ENCODE measurements at places on chromosomes 7 and 10. TPM values are rescaled to one million over a fixed set of nuclear protein-coding genes. Genes with fewer than 3 reads are reported as not detected.

Gene CRCP
- total RNA-seq, result 31.6 TPM

Gene ELFN1
- total RNA-seq, result 3.8 TPM

Gene AKR1C4
- total RNA-seq, result not detected

Gene HOXA5
- 39.4 TPM for total RNA-seq

Gene ACSL5
- total RNA-seq, result 58.8 TPM

Gene CPN1
- total RNA-seq, result not detected

Gene HMX2
- not detected for total RNA-seq

GRCh38 chr7:43636093-43636492 is 53.2 kb downstream of the STK17A start:
- DNase-seq, result no peak

GRCh38 chr10:25036381-25036780 is 20.0 kb downstream of the THNSL1 start:
- no peak for DNase-seq

- DNase-seq, result peak; percentile 88
Measured at GRCh38 chr10:35218339-35218955, 91.8 kb downstream of the CREM start.

DNA sequence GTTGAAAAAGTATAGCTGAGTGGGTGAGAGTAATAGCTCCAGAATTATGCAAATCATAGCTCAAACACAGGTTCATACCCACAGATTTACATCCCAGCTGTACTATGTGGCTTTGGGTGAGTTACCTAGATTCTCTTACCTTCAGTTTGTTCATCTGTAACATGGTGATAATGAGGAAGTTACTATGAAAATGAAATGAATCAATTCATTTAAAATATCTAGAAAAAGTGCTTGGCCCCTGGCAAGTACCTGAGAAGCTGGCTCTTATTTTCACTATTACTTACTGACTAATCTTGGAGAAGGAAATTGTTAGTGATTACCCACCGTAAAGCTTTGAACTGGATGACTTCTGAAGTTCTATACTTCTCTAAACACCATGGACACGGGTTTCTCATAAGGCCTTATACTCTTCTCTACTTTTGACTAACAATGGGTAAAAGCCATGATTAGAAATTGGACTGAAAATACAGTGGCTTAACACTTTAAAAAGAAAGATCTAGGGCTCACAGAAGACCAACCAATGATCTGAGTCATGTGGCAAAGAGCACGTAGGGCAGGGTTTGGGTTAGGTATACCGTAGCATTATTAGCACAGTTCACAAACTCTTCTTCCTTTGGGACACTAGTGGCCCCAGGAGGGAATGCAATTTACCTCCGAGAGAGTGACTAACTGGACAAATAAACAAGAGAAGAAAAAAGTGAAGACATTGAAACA is 149.2 kb downstream of the PLPP4 start:
- DNase-seq, result no peak

GRCh38 chr7:47715631-47716068 is 133.7 kb upstream of the TNS3 start:
- DNase-seq, result no peak

GRCh38 chr7:129225931-129226572 is 1.2 kb downstream of the AHCYL2 start:
- no peak for DNase-seq

DNA sequence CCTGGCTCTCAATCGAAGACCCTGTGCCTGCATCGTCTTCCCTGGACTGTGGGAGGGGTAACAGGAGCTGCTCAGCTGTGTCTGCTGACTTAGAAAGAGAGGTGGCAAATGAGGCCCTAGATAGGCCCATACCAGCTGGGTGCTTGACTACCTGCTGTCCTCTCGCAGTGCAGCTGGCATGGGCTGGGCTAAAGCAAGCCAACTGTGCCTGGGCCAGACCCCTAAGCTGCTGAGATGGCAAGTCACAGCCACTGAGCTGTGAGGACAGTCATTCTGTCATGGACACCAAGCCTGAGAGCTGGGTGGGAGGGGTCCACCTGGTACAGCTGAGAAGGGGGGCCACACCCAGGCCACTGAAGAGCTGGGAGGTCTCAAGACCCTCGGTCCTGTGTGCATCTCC is 45.8 kb upstream of the AQP1 start:
- no peak for DNase-seq

DNA sequence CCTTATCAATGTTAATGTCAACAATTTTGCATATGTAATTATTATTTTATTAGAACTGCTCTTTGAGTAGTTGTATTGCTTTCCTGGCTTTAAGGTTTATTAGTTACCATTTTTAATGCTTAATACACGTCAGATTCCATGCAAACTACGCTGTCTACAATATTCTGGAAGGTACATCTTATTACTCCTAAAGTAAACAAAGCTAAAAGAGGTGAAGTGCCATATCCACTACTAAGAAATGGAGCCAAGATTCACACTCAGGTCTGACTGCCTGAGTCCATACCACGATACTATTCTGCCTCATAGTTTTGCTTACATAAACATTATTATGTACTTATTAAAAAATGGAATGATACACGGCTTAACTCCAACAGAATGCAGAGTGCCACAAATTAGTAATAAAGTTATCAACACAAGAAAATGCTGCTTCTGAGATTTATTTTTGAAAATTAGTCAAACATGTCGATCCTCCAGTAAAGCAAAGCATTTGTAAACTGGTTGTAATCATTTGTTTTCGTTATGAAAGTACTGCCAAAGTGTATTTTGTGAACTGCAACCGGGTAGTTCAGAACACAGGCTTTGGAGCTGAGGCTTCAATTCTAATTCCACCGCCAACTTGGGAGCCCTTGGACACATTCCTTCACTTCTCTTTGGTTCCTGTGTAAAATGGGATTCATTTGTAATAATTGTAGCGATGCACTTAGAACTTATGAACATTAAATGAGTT is 1.1 kb upstream of the DMTF1 start:
- no peak for DNase-seq

DNA sequence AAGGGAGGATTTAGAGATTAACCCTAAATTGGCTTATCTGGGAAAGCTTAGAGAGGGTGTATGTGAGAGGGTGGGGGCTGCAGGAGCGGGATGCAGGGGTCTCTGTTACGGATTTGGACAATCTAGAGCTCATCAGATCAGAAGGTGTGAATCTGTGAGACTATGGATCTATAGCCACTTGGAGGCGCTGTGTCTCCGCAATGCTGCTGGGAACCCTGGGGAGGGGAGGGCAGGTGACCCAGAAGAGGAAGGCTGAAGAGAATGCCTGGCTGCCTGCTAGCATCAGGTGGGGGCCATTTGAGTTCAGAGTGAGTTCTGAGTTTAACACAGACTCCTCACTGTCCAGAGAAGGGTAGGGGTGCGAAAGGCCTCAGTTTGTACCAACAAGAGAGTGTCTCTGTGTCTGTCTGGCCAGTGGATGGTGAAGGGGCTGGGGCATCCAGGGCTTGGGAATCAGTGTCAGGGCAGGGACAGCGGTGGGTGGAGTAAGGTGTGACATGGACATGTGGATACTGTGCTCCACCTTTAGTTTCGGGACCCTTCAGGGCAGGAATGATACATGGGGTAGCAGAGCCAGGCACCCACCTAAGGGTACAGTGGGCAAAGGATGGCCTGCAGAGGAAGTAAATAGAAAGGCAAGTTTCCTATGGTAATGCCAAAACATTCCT is 187.3 kb upstream of the PRSS58 start:
- no peak for DNase-seq

DNA sequence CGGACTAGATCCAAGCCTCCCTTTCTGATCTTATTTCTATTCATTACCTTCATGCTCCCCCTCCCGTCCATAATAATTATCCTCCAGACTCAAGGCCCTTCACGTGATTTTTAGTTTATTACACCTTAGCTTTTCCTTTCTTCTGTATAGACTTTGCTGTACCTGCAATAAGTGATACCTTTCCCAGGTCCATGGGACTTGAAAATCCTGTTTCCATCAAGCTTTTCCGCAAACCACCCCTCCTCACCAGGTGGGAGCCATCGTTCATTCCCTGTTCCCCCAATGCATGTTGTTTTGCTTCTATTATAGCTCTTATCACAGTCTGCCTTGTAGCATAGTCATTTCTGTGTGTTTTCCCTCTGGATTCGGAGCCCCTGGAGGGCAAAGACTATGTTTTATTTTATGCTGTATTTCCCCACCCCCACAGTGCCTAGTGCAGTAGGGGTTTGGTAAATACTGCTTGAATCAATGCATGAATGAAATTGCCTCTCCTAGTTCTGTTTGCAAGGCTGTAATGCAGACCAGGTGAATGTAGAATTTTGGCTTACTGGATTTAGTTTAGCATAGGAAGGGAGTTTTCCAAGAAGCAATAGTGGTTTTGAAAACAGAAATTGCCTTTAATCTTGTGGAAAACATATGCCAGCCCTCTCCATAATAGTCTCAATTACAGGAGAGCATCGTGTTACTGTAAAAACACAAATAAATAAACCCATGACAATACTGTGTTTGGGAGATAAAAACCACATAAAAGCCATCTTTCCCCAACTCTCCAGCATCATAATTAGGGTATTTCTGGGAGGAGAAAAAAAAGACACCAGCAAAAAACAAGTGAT is 213.4 kb downstream of the AUTS2 start:
- DNase-seq, result no peak

- no peak for DNase-seq
Measured at GRCh38 chr10:35126062-35126529, 550 bp upstream of the CREM start.

GRCh38 chr10:11204351-11204942 is 186.8 kb downstream of the CELF2 start:
- no peak for DNase-seq

GRCh38 chr10:80471715-80472233 is 17.7 kb downstream of the TSPAN14 start:
- no peak for DNase-seq

DNA sequence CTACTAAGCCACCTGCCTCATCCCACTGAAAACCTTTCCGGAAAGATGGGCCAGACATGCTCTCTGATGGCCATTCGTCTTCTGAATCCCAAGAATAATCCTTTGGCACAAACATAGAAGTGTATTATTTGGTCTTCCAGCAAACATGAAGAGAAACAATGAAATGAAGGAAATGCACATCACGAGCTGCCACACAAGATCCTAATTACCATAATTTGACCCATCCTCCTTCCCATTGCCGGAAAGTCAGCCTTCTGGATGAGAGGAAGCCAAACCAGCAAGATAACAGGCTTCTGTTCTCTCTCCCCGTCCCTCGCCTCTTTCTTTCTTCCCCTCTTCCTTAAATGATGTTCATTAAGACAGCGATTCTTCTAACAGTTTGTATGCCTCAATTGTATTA is 218.9 kb upstream of the KMT2E start:
- DNase-seq, result no peak

GRCh38 chr10:60262647-60263126 is 127.0 kb downstream of the ANK3 start:
- DNase-seq, result no peak

GRCh38 chr10:31678575-31679516 is 249.8 kb downstream of the ARHGAP12 start:
- no peak for DNase-seq

Data from omental fat pad (tissue), 4 donors.